ENCODE measurements at places on chromosomes 4 and X.
A peak's percentile ranks its signal among the peaks of the same experiment; 100 is the strongest.

DNA sequence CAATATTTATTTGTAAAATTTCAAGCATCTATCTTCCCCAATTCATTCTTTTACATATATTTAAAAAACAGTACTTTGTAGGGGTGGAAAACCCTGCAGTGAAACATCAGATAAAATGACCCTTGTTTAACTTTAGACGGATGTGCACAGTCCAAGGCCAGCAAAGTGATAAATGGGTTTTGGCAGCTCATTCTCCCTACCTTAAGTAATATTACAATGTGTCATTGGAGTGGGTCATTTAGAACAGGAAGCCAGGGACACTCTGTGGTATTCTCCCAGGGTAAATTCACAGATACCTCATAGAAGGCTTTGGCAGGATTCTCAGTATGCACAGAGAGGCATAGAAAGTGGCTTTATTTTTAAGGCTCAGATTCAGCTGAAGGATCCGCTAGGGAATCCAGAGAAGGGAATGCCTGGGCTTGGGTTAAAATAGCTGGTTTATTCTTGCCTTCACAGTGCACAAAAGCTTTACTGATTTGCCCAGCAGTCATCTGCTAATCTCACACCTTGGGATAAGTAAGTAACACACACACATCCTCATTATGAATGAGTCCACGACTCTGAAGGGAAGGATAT lies 206.7 kb downstream of the RASL11B start:
- no peak for DNase-seq

GRCh38 chrX:149010853-149011224 lies 494.3 kb downstream of the IDS start:
- DNase-seq = no peak

GRCh38 chr4:86917212-86918039 lies 17.4 kb upstream of the AFF1 start:
- no peak for DNase-seq

- no peak for DNase-seq
Measured at GRCh38 chr4:184280591-184281071, 63.0 kb upstream of the ENPP6 start.

DNA sequence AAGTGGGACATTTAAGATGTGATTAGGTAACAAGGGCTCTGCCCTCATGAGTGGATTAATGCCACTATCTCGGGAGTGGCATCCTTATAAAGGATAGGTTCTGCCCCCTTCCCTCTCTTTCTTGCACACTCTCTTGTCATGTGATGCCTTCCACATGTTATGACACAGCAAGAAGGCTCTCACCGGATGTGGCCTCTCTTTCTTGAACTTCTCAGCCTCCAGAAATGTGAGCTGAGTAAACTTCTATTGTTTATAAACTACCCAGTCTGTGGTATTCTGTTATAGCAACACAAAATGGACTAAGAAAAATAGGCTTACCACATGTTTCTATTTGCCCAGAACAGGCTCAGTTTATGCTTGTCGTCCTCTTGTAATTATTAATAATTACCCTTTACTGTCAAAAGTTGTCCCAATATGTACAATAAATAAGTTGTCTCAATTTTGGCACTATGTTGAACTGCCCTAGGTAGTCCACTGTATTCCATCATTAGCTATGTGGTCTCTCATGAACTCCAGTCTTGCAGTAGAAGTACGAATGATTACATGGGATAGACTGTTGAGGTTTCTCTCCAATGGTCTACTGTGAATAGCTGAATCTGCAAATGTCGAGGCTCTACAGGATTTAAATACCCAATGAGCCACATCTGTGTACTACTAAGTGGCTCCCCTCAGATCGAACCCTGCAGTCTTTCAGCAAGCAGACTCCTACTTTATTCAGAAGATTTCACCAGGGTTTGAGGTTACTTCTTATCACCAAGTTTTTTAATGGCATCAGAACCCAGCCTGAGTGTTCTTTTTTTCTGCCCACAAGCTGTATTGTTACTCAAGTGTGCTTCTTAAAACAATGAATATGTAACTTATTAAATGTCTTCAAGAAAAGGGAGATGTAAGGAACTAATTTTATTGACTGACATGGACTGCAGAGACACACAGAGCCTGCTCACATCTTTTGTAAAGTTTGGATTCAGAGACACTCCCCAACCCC lies 102.0 kb upstream of the LEF1 start:
- no peak for DNase-seq

DNA sequence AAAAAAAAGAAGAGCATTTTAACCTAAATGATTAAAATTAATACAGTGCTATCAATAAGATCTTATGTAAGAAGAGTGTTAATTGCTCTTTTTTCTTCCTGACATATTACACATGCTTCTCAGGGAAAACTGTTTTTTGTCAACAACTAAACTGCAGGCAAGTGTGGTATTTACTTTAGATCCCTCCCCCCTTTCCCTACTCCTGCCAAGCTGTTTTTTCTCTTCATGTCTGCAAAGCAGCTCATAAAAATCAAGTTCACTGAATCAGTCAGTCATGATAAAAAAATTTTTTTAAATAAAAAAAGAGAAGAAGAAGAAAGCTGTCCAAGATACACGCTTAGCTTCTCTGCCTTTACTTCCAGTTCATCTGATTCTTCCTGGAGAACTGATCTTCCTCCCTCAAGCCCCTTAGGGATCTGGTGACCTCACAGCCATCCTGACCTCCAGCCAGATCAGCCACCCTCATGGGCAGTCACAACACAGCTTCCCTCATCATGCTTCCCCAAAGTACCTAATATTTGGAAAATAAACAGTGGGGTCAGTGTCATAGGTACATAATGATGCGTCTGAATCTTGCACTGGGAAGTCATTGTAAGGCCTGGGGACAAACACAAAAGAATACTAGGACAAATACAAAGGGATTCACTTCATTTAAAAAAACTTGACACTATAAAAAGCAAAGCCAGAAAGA lies 87.0 kb downstream of the ZNF827 start:
- no peak for DNase-seq

DNA sequence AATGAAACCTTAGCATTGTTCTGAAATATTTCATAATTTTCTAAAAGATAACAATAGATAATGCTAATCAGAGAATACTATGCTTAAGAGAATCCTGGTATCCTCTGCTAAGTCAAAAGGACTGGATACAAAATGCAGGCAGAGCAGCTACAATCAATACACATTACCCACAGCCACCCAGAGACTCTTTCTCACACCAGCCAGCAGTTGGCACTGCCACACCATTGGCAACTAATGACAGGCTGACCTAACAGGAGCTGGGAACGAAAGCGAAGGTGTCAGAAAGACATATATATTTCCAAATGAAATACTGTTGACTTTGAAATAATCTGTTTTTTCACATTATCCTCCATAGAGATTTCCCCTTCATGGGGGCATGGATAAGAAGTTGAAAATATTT lies 122.6 kb upstream of the PLAC1 start:
- no peak for DNase-seq

- peak; percentile 17 for DNase-seq
Measured at GRCh38 chr4:144611850-144612249, 34.1 kb upstream of the HHIP start.

- DNase-seq = no peak
Measured at GRCh38 chr4:72975488-72975784, 94.1 kb downstream of the COX18 start.

- DNase-seq = no peak
Measured at GRCh38 chr4:136768925-136769275, 763.4 kb downstream of the PCDH18 start.

GRCh38 chr4:142104041-142104440 lies 467.7 kb downstream of the IL15 start:
- DNase-seq = no peak

- peak; percentile 28 for DNase-seq
Measured at GRCh38 chrX:56233682-56234081, 1.5 kb downstream of the KLF8 start.

- DNase-seq = no peak
Measured at GRCh38 chr4:6812766-6813165, 30.2 kb downstream of the KIAA0232 start.

DNA sequence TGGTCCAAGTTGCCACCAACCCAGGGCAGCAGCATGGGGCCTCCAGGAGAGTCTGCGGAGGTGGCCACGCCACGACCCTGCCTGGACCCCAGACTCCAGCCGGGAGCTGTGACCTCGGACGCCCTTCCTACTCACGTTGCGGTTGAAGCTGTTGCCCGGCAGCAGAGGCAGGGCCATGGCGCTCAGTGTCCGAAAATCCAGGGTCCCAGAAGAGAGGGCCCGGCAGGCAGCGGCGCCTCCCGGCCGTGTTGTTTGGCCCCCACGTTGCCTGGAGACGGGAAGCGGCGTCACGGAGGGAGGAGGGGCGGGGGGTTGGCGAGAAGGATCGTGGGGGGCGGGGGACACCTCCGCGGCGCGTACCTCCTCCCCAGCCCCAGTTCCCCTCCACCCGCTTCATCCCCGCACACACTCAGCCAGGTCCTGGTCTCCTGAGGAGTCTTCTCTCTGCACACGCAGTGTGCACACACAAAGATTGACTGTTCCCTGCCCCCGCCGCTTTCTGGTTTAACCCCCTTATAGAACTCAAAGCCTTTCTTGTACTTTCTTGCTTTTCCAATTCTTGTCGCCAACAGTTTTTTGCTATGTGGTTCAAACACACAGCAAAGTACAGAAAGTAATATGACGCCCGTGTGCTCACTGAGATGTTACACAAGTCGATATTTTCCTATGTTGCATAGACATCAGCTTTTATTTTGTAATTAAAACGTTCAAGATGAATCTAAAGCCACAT lies at the start of gene EFHC2:
Gene EFHC2, minus strand, starts transcription at position 261 of the 730 bp plus-strand sequence. Its CDS starts 84 bp downstream, at position 177.
- peak; percentile 44 for DNase-seq

DNA sequence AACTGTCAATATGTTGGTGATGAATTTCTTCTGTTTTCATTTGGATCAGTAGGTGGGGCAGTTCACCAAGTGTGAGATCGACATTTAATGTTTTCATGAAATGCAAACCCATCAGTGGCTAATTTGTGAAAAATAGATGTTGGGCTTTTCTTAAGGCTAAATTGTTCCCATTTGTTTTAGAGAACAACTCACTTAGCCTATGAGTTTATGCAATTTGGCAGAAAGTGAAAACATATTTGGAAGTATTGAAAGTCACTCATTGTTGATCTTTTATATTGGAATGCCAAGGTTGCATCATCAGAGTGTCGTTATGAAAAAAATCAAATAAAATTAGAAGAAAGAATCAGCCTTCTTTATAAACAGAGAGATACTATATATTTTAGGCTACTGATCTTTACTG lies 132.4 kb downstream of the RPA4 start:
- DNase-seq = no peak

- no peak for DNase-seq
Measured at GRCh38 chr4:146465628-146466027, 56.1 kb downstream of the SLC10A7 start.

GRCh38 chr4:107065201-107065600 lies 29.1 kb upstream of the DKK2 start:
- no peak for DNase-seq

- no peak for DNase-seq
Measured at GRCh38 chr4:6115746-6116586, 84.4 kb downstream of the JAKMIP1 start.

- no peak for DNase-seq
Measured at GRCh38 chr4:143559757-143560147, 46.2 kb downstream of the SMARCA5 start.

DNA sequence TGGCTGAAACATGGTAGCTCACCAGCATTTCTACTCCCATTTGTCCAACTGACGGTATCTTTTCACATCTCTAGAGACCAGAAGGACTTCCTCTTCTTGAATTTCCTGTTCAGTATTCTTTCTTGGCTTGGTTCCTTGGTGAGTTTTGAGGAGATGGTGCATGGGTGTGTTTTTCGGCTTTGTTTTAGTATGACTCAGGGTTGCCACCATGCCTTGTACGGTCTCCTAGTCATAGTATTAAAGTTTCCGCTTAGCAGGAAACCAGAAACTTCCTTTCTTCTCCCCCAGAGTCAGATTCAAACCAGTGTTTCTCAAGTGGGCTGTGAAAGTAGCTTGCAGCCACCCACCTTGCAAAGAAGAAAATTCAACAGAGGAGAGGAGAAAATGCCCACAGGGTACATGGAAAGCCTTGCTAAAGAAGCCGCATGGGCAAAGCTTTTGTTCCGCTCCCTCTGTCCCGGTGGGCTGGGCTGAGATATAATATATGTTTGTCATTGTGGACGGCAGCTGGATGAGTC lies 5.7 kb downstream of the CD99 start:
- DNase-seq = no peak

DNA sequence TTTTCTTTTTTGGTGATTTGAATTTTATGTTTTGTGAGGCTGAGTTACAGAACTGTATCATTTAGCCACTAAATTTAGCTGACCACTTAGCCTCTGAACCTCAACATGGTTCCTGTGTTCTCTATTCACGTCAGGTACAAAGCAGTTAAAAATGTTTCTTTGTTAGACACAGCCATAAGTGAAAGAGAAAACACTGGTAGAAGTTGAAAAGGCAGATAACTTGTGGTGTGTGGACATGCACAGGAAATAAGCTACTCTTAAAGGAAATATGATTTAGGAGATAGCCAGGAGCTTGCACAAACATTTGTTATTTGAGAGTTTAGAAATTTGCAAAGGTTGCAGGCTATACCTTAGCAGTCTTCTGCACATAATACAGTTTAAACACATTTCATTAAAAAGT lies 171.0 kb upstream of the RPS6KA3 start:
- no peak for DNase-seq

DNA sequence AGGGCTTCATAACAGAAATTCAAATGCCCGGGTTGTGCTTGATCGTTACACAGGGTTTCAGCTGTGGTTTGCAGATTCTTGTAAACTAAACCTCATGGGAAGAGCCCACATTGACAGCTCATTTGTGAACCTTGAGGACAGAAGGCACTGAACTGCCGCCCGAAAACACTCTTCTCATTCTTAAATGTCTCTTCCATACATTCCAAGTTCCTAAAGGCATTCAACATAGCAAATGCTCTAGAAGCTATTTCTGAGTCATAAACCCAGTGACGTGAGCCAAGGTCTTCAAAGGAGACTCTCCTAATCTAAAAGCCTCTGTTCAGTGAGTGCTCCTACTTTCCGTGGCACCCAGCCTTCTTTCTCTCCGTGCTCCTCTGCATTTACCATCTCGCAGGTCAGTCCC lies 737.8 kb upstream of the FRG1 start:
- DNase-seq = peak; percentile 22

DNA sequence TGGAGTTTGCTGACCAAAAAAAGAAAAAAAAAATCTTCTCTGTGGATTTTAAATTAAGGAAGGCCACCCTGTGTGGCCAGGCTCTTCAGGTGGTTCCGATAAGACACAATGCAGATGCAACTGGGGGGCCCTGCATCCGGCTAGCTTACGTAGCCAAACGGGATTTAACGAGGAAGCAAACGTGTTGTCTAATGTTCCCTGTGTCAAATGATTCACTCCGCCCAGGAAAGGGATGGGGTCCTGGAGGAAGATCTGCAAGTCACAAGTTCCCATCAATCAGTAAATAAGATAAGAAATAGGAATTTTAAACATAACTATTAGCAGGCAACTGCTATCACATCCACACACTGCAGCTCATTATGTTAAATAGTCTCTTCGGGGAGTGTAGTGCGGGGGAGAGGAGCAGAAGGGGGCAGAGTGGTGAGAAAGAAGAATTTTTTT lies 216.4 kb upstream of the GYPA start:
- peak; percentile 42 for DNase-seq

All from retina (tissue), 1 donor.